ENCODE measurements at places on chromosomes 12 and 14.

GRCh38 chr12:102022286-102022685 lies 39.5 kb downstream of the WASHC3 start:
- no peak for DNase-seq

DNA sequence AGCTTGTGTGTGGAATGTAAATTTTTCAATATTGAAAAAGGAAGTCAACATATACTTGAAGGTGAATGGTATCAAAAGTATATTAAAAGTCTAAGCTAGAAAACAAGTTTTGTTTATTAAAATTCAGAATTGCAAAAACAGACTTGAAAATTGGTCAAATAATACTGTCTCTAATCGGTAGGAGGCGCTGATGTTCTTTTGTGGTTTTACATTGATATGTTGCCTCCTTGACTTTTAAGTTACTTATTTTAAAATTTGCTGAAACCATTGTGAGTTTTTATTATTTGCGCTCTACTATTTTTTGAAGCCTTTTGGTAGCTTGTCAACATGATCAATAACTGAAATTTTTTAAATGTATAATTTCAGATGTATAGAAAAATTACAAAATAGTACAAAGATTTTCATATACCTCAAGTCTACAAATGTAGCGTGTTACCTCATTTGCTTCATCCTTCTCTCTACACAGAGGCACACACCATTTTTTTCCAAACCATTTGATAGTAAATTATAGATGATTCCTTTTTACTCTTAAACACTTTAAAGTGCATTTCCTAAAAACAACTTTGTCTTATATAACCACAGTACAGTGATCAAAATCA lies 6.9 kb downstream of the RTRAF start:
- DNase-seq: no peak

DNA sequence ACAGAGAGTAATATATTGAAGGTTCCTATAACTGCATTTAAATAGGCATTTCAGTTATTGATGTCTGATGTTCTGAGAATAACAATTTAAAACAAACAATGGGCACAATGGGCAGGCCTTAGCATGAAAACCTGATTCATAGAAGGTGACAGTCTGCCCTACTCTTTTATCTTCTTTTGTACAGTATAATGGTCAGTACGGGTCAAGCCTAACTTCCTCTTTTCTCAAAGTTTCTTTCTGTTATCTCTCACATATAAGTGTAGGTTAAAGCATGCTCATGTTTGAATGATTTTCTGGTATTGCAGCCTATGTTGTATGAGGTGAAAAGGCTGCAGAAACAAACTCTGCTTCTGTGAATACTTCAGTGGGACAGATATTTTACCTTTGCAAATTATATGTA lies 14.2 kb downstream of the FKBP3 start:
- no peak for DNase-seq

DNA sequence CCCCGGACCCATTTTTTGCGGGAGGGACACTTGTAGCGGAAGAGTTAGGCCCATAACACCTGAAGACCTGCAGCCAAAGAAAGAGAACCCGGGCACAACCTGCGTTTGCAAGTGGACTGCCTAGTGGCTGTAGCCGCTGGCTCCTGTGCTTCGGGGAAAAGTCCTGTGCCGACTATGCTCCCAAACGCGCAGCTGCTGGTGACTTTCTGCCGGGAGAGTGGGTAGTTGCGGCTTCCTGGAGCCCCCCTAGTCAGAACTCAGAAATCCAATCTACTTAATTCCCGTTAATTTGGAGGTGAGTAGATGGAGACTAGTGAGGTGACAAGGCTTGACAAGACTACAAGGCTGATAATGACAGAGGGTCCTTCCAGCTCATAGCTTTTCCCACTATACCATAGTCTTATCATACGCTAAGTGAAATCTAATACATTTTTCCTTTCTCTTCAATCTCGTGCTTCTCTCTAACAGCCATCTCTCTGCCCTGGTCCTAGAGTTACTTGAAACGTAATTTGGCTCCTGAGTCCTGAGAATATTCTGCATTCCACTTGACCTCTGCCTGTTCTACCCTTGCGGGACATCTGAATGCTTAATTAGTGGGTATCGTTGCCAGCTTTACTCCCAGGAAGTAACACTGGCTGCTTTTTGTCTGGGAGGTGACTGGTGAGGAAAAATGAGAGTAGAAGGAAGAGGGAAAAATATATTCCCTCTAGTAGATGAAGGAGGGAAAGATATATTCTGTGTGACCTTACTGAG lies 556 bp downstream of the MTHFD1 start:
- no peak for DNase-seq

DNA sequence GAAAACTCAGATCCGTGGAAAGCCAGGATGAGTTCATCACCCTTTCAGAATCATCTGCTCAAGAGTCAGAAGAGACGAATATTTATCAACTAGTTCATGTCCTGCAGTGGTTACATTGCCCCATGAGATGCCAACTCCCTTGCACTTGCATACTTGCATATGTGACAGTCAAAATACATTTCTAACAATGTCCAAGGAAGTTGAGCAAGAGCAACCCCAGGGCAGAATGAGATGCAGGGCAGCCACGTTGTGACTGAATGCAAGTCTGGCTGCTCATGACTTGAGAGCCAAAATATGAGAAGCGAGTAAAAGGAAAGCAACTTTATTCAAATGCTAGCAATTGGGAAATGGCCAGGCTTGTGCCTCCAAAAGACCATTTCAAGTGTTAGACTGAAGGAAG lies 23.6 kb upstream of the UTP20 start:
- DNase-seq: no peak

- DNase-seq: no peak
These were observed 22.7 kb downstream of the TRAFD1 start for GRCh38 chr12:112148031-112148513.

- DNase-seq: no peak
These were observed 15.4 kb upstream of the PRIMA1 start for GRCh38 chr14:93803408-93804318.

- no peak for DNase-seq
These were observed 2.3 kb downstream of the ANKRD9 start for GRCh38 chr14:102507081-102507856.

- no peak for DNase-seq
These were observed 27.6 kb downstream of the CDKN1B start for GRCh38 chr12:12744546-12745305.

Data from CMK (cell line).